Heart left ventricle (tissue), 16 donors: ENCODE measurements at places on chromosomes 6 and 20. TPM values are rescaled to one million over a fixed set of nuclear protein-coding genes. Genes with fewer than 3 reads are reported as not detected.

- no peak overlapping the region for H3K27ac ChIP-seq
- no peaks in the 10 kb centered on the region for H3K27me3 ChIP-seq
- no peaks in the 10 kb centered on the region for H3K4me1 ChIP-seq
- H3K36me3 ChIP-seq, result no peaks in the 10 kb centered on the region
- no peak for DNase-seq
- H3K4me3 ChIP-seq, result no peak overlapping the region
Measured at GRCh38 chr6:69816026-69816425, 19.2 kb upstream of the LMBRD1 start.

- H3K4me1 ChIP-seq, result no peaks in the 10 kb centered on the region
- no peaks in the 10 kb centered on the region for H3K36me3 ChIP-seq
- no peak overlapping the region for H3K4me3 ChIP-seq
- no peak overlapping the region for H3K27ac ChIP-seq
- H3K27me3 ChIP-seq, result no peaks in the 10 kb centered on the region
Measured at GRCh38 chr6:24972311-24972958, 36.7 kb upstream of the RIPOR2 start.

Gene C20orf144
- total RNA-seq, result 0.50 TPM

Gene CDH26
- total RNA-seq, result 0.93 TPM
